ENCODE measurements at places on chromosomes 5 and 9.

- DNase-seq = no peak
Measured at GRCh38 chr5:160169326-160169725, 50.1 kb upstream of the PWWP2A start.

GRCh38 chr9:105313238-105313637 is 68.8 kb downstream of the SLC44A1 start:
- DNase-seq = no peak

GRCh38 chr5:53971131-53971530 is 339.2 kb downstream of the ARL15 start:
- no peak for DNase-seq

GRCh38 chr5:137635521-137635921 is 100.4 kb downstream of the KLHL3 start:
- no peak for DNase-seq

GRCh38 chr9:122058051-122058450 is 35.1 kb downstream of the TTLL11 start:
- DNase-seq = no peak

GRCh38 chr9:624935-625500 is 216.5 kb upstream of the DMRT1 start:
- no peak for DNase-seq

DNA sequence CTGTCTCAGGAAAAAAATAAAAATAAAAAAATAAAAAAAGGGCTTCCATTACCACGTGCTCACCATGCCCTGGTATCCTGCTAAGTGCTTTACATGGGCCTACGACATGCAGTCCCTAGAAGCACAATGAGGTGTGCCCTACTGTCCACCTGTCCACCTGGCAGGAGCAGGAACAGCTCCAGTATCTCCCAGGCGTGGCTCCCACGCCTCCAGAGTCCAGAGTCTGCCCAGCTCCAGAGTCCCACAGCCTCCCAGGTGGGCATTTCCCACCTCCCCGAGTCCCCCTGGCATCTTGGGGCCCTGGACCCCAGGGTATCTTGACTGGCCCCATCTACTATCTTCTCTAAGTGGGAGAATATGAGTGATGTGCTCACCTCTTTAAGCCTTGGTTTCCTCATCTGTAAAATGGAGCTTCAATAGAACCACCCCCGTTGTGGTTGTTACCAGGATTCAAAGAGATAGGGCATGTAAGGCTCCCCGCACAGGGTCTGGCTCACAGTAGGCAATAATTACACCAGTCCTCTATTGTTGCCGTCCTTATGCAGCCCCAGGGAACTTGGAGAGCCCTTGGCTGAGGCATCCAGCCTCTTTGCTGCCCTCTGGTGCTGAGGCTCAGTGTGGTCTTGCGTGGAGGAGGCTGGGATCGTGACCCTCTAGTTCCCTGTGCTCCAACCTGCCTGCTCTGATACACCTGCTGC is 8.9 kb downstream of the CXCL14 start:
- DNase-seq = no peak

DNA sequence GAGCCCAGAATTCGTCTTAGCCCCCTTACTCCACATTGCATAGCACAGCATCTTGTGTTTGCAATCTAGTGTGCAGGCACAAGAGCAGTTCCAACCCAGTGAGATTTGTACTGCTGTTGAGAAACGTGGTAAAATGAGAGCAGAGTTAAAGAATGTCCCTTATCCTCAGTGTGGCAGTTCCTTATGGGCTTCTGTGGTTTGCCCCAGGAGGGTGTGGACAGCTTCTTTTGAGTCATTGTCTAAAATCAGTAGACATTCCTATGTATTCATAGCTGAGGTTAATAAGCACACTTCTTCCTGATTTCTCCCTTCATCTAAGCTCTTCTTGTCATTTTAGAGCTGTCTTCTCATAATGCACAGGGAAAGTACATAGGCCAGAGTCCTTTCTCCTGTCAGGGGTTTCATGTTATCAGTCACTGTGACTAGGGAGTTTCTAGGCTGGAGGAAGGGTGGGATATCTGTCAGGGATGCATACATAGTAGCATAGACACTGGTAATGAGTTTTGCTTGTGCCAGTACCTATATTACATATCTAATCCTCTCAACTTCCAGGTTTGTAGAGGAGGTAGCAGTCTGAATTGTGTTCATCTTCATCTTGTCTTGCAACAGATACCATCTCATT is 2.0 kb upstream of the CAVIN4 start:
- no peak for DNase-seq

DNA sequence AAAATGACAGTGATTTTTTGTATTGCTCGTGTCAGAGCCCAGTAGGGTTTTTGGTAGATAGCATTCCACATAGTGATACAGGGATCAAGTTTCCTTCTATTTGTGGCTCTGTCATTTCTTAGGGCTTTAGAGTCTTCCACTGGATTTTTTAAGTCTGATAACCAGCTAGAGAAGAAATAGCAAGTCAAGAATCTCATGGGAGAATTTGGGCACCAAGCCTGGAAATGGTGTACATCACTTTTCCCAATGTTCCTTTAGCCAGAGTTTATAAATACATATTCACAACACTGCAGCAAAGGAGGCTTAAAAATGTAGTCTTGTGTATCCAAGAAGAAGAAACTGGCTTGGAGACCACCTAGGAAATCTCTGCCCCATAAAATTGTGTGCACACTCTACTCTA is 647.1 kb upstream of the KLF4 start:
- DNase-seq = no peak

DNA sequence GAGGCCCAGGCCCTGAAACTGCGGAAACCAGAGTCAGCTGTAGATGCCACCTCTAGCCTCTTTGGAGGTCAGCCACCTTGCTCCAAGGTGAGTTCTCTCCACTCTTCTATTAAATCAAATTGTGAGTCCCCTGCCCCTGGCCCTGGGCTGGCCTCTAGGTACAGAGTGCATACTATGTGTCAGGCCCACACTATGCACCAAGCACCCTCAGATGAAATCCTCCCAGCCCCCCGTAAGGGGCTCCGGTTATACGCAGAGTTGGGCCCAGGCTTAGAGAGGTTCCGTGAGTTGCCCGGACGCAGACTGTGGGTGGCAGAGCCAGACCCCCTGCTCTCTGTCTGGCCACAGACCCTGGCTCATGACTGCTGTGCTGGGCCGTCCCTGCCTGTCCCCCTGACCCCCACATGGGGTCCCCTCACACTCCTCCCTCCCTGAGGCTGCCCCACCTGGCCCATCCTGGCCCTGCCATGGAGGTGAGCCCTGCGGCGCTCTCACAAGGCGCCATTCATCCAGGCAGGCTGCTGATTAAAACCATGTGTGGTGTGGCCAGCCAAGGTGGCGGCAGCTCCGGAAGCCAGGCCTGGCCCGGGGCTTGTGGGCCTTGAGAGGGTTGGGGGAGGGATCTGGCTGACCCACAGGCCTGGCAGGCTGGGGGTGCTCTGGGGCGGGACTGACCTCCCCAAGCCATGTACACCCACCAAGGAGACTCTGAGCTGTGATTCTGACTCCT is 65.5 kb upstream of the SYNPO start:
- no peak for DNase-seq

DNA sequence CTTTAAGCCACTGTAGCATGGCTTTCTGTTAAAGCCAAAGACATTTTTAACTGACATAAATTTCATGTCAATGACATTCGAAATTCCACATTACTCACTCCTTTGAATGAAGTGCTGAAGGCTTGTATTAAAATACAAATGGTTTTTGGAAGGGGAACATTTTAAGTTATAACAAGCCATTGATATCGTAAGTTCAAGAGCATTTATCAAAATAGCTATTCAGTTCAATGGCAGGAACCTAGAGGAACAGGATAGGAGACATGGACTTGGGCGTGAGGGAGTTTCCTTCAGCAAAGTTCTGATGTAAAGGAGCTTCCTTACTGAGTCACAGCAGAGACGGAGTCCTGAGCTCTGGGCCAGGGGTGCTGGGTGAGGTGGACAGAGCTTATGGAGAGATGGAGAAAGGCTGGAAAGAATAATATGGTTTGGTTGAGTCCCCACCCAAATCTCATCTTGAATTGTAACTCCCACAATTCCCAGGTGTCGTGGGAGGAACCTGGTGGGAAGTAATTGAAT is 631.8 kb downstream of the BNC2 start:
- no peak for DNase-seq

GRCh38 chr5:10599862-10600284 is 36.0 kb downstream of the ANKRD33B start:
- DNase-seq = no peak

DNA sequence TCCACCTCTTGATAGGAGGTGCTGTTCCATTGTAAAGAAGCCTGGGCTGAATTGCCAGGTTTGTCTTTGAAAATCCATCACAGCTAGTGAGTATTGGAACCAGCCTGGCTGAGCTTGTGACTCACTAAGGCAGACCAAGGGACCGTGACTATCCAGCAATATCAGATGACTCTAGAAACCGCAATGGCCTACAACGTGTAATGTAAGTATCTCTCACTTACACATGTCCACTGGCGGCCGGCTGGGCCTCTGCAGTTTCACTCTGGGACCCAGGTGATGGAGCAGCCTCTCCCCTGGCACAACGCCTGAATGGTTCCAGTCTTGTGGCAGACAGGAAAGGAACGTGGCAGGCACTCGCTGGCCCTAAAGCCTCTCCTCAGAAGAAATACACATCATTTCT is 3.1 kb upstream of the HRH2 start:
- DNase-seq = no peak

DNA sequence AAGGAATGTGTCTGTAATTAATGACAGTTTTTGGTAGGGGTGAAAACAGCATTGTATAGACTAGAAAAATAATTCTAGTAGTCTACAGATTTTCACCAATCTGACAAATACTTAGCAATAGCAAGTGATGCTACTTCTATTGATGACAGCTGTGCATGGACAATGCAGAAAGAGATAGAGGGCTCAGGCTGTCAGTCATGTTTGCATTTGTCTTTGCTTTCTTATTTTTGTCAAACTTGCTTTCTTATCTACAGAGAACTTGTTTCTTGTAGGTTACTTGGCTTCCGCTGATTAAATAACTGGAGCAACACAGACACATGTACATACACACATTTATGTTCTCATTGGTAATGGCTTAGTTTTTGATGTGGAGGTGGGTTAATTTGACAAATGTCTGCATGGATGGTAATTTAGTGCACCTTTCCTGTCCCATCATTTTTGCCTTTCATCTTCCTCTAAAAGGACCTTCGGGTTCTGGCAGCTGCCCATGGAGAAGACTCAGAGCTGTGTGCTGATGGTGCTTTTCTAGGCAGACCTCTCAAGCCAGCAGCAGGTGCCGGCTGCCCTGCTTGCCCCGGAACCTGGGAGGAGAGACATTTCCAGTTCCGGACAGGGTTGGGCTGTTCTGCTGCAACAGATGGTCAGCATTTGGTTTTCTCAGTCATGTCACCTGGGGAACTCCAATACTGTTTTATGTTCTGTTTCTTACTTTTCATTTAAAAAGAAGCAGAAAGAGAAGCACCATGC is 28.8 kb downstream of the CAMK4 start:
- DNase-seq = no peak

DNA sequence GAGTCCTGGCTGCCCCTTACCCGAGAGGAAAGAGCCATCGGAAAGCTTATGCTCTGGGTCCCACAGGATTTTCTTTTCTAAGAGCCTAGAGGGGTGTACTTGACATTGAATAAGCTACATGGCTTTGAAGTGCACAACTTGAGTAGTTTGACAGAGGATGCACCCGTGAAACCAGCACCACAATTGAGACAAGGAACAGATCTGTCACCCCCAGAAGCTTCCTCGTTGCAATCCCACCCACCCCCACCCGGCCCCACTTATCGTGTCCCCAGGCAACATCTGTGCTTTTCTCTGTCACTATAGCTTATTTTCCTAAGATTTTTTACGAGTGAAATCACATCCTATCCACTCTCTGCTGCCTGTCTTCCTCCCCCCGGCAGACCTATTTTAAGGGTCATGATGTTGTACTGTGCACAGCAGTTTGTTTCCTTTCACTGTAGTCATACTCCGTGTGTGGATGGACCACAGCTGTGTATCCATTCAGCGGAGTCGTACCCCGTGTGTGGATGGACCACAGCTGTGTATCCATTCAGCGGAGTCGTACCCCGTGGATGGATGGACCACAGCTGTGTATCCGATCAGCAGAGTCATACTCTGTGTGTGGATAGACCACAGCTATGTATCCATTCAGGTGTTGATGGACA is 8.8 kb upstream of the FCN2 start:
- DNase-seq = no peak

DNA sequence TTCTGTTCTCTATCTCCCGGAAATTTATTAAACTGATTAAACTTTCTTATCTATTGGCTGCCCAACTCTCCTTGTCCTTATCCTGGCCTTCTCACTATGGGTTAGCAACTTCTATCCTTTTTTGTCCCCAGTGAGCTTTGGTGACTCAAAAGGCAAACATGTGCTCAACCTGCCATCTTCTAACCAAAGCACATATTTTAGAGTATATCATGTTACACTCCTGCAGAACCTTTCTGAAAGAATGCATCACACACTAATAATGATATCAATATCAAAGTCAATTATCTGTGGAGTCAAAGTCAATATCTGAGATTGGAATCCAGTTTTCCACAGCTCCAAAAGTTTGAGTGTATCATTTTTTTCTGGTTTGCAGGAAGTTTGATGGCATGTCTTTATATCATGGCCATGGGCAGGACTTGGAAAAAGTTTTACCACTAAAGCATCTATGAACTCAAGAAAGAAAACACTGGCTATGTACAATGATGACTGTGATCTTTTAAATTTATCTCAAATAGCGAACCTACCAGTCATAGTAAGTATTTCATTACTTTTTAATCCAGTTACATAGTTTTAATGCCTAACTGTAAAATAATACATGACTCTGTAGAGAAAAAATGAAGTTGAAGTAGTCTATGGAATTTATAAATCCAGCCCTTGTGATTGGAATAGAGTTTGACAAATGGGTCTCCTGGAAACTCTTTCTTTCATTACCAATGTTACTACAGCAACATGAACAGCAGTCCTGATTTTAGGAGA is 166.8 kb downstream of the DROSHA start:
- DNase-seq = no peak

GRCh38 chr5:52725065-52725746 is 62.5 kb upstream of the ITGA1 start:
- no peak for DNase-seq

DNA sequence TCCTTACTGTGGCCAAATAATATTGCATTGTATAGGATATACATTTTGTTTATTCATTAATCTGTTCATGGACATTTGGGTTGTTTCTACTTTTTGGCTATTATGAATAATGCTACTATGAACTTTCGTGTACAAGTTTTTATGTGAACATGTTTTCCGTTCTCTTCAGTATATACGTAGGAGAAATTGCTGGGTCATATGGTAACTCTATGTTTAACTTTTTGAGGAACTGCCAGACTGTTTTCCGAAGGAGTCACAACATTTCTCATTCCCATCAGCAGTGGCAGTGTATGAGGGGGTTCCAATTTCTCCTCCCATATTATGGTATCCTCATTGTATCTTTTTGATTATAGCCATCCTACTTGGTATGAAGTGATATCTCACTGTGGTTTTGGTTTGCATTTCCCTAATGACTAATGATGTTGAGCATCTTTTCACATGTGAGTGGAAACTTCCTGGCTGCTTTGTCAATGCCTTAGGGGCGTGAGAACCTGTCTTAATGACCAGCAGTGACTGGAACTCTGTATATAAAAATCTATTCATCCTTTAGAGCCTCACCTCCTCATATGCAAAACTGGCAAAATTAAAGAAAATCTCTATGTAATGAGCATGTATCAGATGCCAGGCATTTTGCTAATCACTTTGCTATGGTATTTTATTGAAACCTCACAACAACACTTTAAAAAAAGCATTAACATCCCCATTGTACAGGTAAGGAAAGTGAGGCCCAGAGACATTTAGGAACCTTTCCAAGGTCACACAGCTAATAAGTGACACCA is 47.8 kb upstream of the TGFBR1 start:
- no peak for DNase-seq

- DNase-seq = no peak
Measured at GRCh38 chr9:128798896-128799295, 11.8 kb downstream of the TBC1D13 start.

Measured in activated CD4-positive, CD25-positive, alpha-beta regulatory T cell treated with anti-CD3 and anti-CD28 coated beads, Interleukin-2, amount 50 U/mL, for 72 hours (primary cell).